GM12878 (cell line): ENCODE measurements at places on chromosomes 5 and 9.
A peak's percentile ranks its signal among the peaks of the same experiment; 100 is the strongest.

DNA sequence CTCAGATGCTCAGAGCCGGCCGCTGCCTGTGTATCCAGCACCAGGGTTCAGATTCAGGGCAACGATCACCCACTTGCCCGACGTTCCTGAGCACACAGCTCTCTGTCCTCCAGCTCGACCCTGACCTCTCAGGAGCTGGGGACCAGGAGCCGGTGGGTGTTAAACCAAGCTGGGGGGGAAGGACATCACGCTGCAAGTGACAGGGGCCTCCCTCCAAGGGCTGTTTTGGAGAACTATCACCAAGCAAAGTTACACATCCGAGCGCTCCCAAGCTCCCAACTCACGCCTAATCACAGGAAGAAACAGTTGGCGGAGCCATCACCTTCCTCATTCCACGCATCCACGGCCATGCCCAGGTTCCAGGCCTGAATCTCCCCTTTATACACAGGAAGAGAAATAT, 51.5 kb upstream of the ZNF354A start:
- no peaks in the 10 kb centered on the region for H3K36me3 ChIP-seq
- no peaks in the 10 kb centered on the region for H3K4me1 ChIP-seq

GRCh38 chr9:131657456-131657855, 82.4 kb downstream of the RAPGEF1 start:
- H3K4me3 ChIP-seq: peak overlapping the region; percentile 37; the same call in 1 of the 2 replicates
- no peaks in the 10 kb centered on the region for H3K27me3 ChIP-seq
- no peak for DNase-seq
- H3K27ac ChIP-seq: peak overlapping the region; percentile 72

GRCh38 chr9:125960626-125961025, 213.5 kb downstream of the PBX3 start:
- H3K4me3 ChIP-seq: no peak overlapping the region
- no peaks in the 10 kb centered on the region for H3K4me1 ChIP-seq
- no peak overlapping the region for H3K27ac ChIP-seq
- no peak for DNase-seq
- H3K27me3 ChIP-seq: no peaks in the 10 kb centered on the region

DNA sequence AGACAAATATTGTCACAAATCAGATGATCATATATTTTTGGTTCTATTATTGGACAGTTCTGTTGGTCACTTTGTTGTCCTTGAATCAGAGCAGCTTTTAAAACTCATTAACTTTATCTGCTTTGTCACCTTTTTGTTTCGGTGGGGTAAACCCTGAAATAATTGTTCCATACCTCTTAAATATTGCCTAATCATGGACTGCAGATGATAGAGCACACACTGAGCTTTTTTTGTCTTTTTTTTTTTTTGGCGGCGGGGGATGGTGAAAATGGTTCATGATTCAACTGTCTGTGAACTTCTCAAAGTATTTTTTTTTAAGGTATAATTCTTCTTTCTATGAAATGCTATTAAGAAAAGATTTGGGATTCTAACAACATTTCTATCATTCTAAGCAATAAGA, 1.8 kb downstream of the NUDT12 start:
- no peaks in the 10 kb centered on the region for H3K36me3 ChIP-seq
- DNase-seq: no peak
- no peak overlapping the region for H3K4me3 ChIP-seq
- no peaks in the 10 kb centered on the region for H3K27me3 ChIP-seq
- H3K4me1 ChIP-seq: no peaks in the 10 kb centered on the region
- H3K27ac ChIP-seq: no peak overlapping the region

DNA sequence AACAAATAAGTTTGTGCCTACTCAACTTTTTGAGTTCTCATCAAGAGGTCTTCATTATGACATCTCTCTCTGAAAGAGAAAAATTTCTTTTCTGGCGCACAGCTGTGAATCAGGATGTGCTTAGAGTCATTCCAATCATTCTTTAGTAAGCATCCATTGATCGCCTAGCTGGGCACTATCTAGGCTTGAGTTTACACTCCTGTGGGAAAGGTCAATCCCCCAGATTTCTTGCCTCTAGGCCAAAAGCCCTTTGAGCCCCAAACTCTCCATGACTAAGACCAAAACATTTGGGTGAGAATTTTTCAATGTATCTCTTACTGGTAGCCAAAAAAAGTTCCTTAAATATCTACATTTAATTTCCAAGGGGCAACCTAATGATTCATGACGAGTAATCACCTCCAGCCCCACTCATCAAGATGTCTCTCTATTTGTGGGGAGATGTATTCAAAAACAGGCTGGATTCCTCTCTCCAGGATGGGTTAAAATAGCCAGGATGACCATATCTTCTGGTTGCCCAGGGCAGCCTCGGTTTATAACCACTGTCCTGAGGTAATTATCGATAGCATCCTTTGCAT, 101.7 kb downstream of the GNA14 start:
- DNase-seq: no peak
- H3K27ac ChIP-seq: no peak overlapping the region
- no peaks in the 10 kb centered on the region for H3K36me3 ChIP-seq

DNA sequence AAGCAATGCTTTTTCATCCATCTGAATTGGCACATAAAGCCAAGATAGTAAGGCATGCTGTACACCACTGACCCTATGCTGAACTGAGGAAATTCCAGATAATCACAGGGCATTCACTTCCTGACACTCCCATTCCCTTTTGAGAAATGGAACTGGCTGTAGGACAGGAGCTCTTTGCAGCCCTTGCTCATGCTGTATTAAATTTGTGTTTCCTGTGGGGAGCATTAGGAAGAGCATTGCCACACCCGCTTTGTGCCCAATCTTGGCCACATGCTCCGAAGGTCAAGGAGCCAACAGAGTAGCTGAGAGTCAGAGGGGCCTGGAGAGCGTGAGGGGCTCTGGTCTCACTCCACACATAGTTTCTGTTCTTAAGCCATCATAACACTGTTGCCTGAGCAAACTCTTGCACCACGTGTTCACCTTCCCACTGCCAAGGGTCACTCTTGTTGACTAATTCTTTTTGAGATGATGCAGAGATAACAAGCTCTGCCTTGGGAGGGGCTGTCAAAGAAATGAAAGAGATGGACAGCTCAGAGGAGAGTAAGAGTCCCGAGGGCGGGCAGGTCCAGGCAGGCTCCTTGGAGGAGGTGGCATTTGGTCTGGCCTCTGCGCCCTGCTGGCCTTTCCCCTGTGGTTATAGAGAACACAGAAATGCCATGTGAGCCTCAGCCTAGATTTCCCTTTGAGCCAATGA, 31.7 kb upstream of the ARAP3 start:
- H3K27ac ChIP-seq: no peak overlapping the region
- H3K4me3 ChIP-seq: no peak overlapping the region
- no peaks in the 10 kb centered on the region for H3K36me3 ChIP-seq
- no peak for DNase-seq

DNA sequence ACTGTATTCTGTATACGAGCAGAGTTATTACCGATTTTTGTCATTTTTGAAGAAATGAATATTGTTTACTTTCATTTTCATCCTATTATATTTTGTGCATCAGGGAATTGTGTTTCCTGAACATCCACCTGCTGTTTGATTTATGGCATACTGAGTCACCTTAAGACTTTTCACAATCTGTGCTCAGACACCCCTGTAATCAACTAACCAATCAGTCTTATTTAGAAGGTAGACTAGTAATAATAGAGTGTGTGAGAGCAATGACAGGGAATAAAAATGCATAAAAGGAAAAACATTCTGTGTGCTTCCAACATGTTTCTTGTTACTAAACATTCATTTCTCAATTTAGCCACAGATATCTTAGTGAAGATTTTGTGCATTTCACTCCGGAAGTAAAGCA, 1413.6 kb upstream of the ACO1 start:
- no peaks in the 10 kb centered on the region for H3K4me1 ChIP-seq
- no peaks in the 10 kb centered on the region for H3K36me3 ChIP-seq
- H3K27ac ChIP-seq: no peak overlapping the region
- no peak for DNase-seq
- no peak overlapping the region for H3K4me3 ChIP-seq

GRCh38 chr5:64315778-64316177, 150.1 kb downstream of the RNF180 start:
- H3K27ac ChIP-seq: no peak overlapping the region
- H3K36me3 ChIP-seq: no peaks in the 10 kb centered on the region
- H3K4me1 ChIP-seq: no peaks in the 10 kb centered on the region
- no peak overlapping the region for H3K4me3 ChIP-seq
- DNase-seq: no peak
- H3K27me3 ChIP-seq: no peaks in the 10 kb centered on the region

DNA sequence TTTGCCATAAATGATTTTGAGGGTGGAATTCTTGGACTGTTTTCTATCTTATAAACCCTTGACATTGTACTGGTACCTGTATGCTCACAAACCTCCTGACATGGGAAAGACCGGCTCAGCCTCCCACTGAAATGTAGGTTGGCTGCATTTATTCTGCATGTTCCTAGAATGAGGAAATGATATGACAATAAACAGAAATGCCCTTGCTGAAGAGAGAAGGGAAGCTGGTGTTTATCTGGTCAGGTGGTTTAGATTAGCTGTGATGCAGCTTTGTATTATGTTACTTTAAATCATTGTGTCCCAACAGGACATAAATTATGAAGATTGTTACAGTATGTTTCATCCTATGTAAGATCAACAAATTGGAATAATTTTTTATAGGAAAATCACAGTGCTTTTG, 23.1 kb upstream of the CATSPER3 start:
- H3K4me3 ChIP-seq: no peak overlapping the region
- H3K36me3 ChIP-seq: no peaks in the 10 kb centered on the region
- no peak for DNase-seq
- H3K4me1 ChIP-seq: no peaks in the 10 kb centered on the region
